ENCODE measurements at places on chromosomes 3 and 15.

DNA sequence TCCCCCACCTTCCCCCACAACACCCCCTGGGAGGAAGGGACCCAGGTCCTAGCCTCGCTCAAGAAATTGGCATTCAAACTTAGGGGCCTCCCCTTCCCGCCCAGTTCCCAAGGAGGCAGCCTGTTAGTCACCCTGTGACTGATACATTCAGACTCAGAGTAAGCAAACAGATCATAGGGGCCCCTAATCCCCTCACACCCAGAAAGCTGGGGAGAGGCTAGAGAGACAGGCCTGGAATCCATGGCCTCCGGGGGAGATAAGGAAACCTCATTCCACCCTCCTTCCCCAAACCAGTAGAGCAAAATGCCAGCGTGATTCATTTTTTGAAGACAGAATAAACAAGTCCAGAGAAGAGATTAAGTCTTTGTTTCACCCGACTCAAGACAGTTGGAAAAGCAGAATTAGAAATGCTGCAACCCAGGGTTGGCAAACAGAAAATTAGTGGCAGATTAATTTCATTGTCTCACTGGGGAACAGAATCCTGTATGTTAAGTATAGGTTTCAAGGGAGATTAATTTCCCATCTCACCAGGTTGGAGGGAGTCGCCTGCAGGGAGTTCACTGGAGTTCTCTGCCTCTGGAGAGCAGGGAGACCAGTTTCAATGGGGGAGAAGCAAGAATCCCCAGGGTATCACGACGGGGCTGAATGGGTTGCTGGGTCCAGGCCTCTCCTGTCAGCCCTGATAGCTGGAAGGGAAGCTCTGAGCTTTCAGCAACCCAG is 268.3 kb downstream of the UACA start:
- no peak for DNase-seq

DNA sequence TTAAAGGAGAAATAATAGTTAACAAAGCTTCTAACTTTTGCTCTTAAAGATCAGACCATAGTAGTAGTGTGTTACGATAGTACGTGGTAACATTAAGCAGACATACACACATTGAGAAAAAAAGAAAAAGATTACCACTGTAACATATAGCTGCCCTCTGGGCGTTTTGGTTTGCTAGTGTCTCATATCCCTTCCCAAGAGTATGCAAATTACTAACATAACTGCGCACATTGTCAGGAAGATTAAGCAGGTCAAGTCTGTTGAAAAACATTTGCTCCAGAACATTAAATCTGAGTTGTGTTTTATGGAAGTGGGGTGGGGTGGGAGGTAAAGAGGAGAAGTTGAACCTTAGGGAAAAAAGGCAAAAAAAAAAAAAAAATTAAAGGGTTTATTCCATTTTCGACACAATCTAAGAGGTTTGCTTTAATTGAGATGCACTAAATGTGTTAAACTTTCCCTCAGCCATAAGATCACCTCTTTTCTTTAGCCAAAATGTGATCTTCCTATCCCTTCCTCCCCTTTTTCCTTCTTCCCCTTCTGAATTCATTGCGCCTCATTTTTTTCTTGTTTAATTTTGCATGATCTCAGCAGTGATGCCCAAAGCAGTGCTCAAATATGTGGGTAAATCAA is 1.5 kb upstream of the LRIG1 start:
- no peak for DNase-seq

- DNase-seq, result no peak
Observed at GRCh38 chr3:89372456-89372855, 265.0 kb downstream of the EPHA3 start.

- no peak for DNase-seq
Observed at GRCh38 chr3:41188306-41188705, 11.0 kb upstream of the CTNNB1 start.

DNA sequence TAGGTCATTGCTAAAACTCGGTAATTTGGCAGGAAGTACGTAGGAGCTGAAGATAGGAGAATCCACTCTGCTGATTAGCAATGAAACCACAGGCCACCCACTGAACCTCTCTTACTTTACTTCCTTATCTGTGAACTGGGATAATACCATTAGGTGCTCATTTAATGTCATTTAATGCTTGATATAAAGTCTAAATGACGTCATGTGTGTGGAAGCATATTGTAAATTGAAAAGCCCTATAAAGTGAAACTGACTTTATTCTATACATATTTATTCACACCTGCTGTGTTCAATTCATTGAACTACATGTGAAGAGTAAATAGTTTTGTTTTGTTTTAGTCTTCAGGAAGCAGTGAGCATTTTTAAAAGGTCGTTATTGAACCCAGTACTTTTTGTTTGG is 137.5 kb downstream of the CNTN4 start:
- DNase-seq, result no peak

GRCh38 chr3:113054552-113054951 is 63.8 kb downstream of the GTPBP8 start:
- DNase-seq, result no peak

All from stimulated activated CD4-positive, alpha-beta T cell treated with anti-CD3 and anti-CD28 coated beads, Interleukin-4, amount 100 ng/mL, for 4 hours (primary cell).